ENCODE measurements at places on chromosomes 12 and 14. TPM values are rescaled to one million over a fixed set of nuclear protein-coding genes. Genes with fewer than 3 reads are reported as not detected.

- DNase-seq, result no peak
These were observed 78.9 kb downstream of the NOS1 start for GRCh38 chr12:117282490-117282889.

CLEC12A gene
- 0.42 TPM for total RNA-seq

SDSL gene
- 0.50 TPM for total RNA-seq

DNA sequence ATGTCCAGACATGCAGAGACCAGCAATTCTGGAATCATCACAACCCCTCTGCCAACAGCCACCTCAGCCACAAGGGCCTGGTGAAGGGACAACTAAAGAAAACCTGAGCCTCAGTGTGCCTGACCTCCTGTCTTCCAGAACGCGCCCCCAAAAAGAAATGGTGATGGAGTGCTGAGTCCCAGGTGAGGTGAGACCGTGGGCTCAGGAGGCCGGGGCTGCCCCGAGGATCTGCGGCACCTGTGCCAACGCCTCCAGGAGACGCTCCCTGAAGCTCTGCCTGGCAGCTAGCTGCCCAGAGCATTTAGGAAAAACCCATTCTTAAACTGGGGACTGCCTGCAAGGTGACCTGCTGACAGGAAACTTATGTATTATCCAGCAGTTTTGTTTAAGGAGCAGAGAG, 51.2 kb downstream of the CDC42BPB start:
- DNase-seq, result no peak

GRCh38 chr14:60332869-60333268, 83.8 kb downstream of the PPM1A start:
- no peak for DNase-seq
